Glutamatergic neuron (in vitro differentiated cells): ENCODE measurements at places on chromosomes 3 and 15. TPM values are rescaled to one million over a fixed set of nuclear protein-coding genes. Genes with fewer than 3 reads are reported as not detected.

The GPR27 gene
- 4.7 TPM for total RNA-seq

The MYO5C gene
- 0.66 TPM for total RNA-seq

The MITF gene
- 0.25 TPM for total RNA-seq

The BUB1B gene
- 16.5 TPM for total RNA-seq

The ASB14 gene
- not detected for total RNA-seq

The ETV5 gene
- 16.9 TPM for total RNA-seq

The ZSCAN29 gene
- total RNA-seq = 118 TPM

The IMP3 gene
- 33.6 TPM for total RNA-seq

The CCR1 gene
- total RNA-seq = not detected

The ACAN gene
- 0.05 TPM for total RNA-seq

The GASK1A gene
- not detected for total RNA-seq

The DUOXA2 gene
- not detected for total RNA-seq

The CMSS1 gene
- 37.8 TPM for total RNA-seq

The CACNA1D gene
- total RNA-seq = 5.0 TPM

The SPTBN5 gene
- total RNA-seq = 0.32 TPM

The CFAP91 gene
- total RNA-seq = 0.59 TPM

The INKA1 gene
- 4.2 TPM for total RNA-seq

The CD200R1 gene
- not detected for total RNA-seq

The PLD1 gene
- total RNA-seq = 0.61 TPM

The CACNA2D2 gene
- 5.0 TPM for total RNA-seq

The RFC4 gene
- 36.3 TPM for total RNA-seq

The SNX4 gene
- 53.2 TPM for total RNA-seq

The RPN1 gene
- 121 TPM for total RNA-seq

The GHSR gene
- not detected for total RNA-seq

The SMCO1 gene
- total RNA-seq = not detected

The TJP1 gene
- 129 TPM for total RNA-seq

The LMAN1L gene
- not detected for total RNA-seq

The ZPLD1 gene
- not detected for total RNA-seq

The GRK7 gene
- not detected for total RNA-seq

The EMC7 gene
- 47.4 TPM for total RNA-seq

The COL6A6 gene
- total RNA-seq = 0.25 TPM

The CDCP1 gene
- total RNA-seq = 0.71 TPM

The CCR5 gene
- total RNA-seq = not detected

The RASA2 gene
- 13.2 TPM for total RNA-seq

The ZBTB38 gene
- total RNA-seq = 9.3 TPM

The VILL gene
- 3.2 TPM for total RNA-seq

The C2CD4B gene
- not detected for total RNA-seq

The RPL15 gene
- 1,377 TPM for total RNA-seq

The FGD5 gene
- 3.1 TPM for total RNA-seq

The SYNPR gene
- 6.1 TPM for total RNA-seq

The MYZAP gene
- not detected for total RNA-seq

The ALPK3 gene
- 6.8 TPM for total RNA-seq

The PLA2G4B gene
- total RNA-seq = 17.9 TPM

The GOLGA6L7 gene
- total RNA-seq = not detected

The PCOLCE2 gene
- total RNA-seq = 33.4 TPM

The ARL6 gene
- total RNA-seq = 9.6 TPM

The B2M gene
- total RNA-seq = 21.5 TPM

The RRP9 gene
- total RNA-seq = 15.6 TPM

The ERICH6 gene
- 0.69 TPM for total RNA-seq

The GPR149 gene
- 0.25 TPM for total RNA-seq

The ACOX2 gene
- 0.59 TPM for total RNA-seq
